Natural killer cell (primary cell): ENCODE measurements at places on chromosomes 16 and 17. TPM values are rescaled to one million over a fixed set of nuclear protein-coding genes. Genes with fewer than 3 reads are reported as not detected.

The CEP112 gene
- 0.85 TPM for total RNA-seq

- H3K27ac ChIP-seq = no peak overlapping the region
- DNase-seq = no peak
- no peak overlapping the region for H3K4me3 ChIP-seq
Observed at GRCh38 chr16:30155188-30155587, 28.2 kb upstream of the CORO1A start.

GRCh38 chr16:48011878-48012658 lies 143.7 kb downstream of the ABCC12 start:
- no peaks in the 10 kb centered on the region for H3K4me1 ChIP-seq
- no peaks in the 10 kb centered on the region for H3K36me3 ChIP-seq
- no peak overlapping the region for H3K4me3 ChIP-seq
- H3K27me3 ChIP-seq = no peaks in the 10 kb centered on the region
- H3K27ac ChIP-seq = no peak overlapping the region

GRCh38 chr17:46171939-46172338 lies 21.3 kb downstream of the KANSL1 start:
- H3K27me3 ChIP-seq = no peaks in the 10 kb centered on the region
- H3K36me3 ChIP-seq = peaks cover 27% of the 10 kb centered on the region
- DNase-seq = no peak
- H3K4me1 ChIP-seq = peaks cover 18% of the 10 kb centered on the region

DNA sequence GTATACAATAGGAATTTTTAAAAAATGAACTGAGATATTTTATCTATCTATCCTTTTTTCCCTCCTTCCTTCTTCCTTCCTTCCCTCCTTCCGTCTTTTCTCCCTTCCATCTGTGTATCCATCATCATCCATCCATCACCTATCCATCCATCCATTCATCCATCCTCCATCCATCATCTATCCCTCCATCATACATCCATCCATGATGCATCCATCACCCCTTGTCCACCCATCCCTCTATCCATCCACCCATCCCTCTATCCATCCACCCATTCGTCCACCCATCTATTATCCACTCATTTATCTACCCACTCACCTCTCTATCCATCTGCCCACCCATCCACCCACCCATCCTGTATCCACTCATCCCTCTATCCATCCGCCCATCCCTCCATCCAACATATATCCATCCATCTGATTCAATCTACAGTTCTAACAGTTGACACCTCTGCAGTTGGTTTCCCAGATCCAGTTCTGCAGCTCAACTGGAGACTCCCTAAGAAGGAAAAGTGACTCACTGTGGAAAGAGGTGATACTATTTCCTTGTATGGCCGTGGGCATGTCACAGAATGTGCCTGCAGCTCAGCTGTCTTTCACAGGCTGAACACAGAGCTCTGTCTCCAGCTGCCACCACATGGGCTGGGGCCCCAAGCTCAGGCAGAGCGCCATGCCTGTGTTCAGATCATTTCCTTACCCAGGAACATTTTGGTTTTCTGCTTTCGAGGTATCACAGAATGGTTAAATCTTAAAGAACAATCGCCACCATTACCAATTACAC lies 130.8 kb downstream of the XYLT1 start:
- H3K27me3 ChIP-seq = no peaks in the 10 kb centered on the region
- no peaks in the 10 kb centered on the region for H3K36me3 ChIP-seq
- no peak overlapping the region for H3K27ac ChIP-seq
- no peak overlapping the region for H3K4me3 ChIP-seq
- DNase-seq = no peak
- H3K4me1 ChIP-seq = peaks cover 53% of the 10 kb centered on the region

- no peak for DNase-seq
- H3K36me3 ChIP-seq = no peaks in the 10 kb centered on the region
- no peak overlapping the region for H3K27ac ChIP-seq
- H3K4me1 ChIP-seq = no peaks in the 10 kb centered on the region
- peaks cover 4% of the 10 kb centered on the region for H3K27me3 ChIP-seq
- H3K4me3 ChIP-seq = no peak overlapping the region
Observed at GRCh38 chr16:86594721-86595120, 16.4 kb downstream of the FOXL1 start.

- H3K4me1 ChIP-seq = no peaks in the 10 kb centered on the region
- H3K4me3 ChIP-seq = no peak overlapping the region
- DNase-seq = no peak
- no peak overlapping the region for H3K27ac ChIP-seq
- no peaks in the 10 kb centered on the region for H3K27me3 ChIP-seq
- H3K36me3 ChIP-seq = peaks cover 25% of the 10 kb centered on the region
Observed at GRCh38 chr16:23687034-23687808, 8.5 kb downstream of the PLK1 start.
